ENCODE measurements at places on chromosomes 2 and 18.

GRCh38 chr2:43648994-43649701 is 12.1 kb downstream of the PLEKHH2 start:
- DNase-seq, result no peak

DNA sequence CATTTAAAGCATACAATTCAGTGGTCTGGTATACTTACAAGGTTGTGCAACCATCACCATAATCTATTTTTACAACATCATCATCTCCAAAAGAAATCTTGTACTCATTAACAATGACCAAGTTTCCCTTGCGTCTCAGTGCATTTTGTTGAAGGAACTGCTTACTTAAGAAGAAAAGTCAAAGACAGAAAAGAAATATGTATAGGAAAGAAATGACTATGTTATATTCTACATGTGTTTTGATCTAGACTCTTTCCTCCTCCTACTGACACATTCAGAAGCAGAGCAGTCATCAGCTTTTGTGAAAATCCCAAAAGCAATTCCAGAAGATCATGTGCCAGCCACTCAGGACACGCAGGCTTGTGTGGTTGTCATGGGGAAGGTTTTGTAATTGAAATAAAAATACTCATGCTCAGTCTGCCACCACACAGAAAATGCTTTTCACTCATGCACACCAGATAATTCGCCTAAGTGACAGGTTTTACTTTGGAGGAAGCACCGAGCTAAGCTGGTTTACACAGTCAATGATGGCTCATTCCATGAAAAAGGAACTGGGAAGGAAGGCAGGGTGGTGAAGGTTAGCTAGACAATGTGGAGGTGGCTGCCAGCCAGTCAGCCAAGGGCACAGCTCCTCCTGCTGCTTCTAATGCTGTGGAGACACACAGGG is 158.5 kb upstream of the REV1 start:
- no peak for DNase-seq

- DNase-seq, result no peak
Observed at GRCh38 chr2:43158259-43158880, 68.0 kb downstream of the ZFP36L2 start.

DNA sequence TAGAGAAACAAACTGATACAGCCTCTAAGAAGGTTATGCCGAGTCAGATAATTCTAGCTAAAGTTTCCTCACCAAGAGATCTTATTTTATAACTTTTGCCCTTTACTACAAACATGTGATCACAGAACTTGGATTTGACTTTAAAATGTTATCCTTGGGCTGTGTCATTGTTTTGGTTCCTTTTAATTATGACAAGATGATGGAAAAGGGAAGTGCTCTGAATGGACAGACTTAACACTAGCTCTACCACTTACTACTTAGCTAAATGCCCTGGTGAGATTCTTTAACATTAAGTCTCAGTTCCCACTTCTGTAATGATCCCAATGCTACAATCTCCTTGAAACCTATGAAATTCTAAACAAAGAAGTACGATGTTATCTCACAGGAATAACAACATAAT is 69.9 kb downstream of the RTTN start:
- DNase-seq, result no peak

GRCh38 chr18:77658751-77659448 is 409.3 kb downstream of the GALR1 start:
- DNase-seq, result no peak

GRCh38 chr2:226423498-226423960 is 376.1 kb downstream of the IRS1 start:
- no peak for DNase-seq

DNA sequence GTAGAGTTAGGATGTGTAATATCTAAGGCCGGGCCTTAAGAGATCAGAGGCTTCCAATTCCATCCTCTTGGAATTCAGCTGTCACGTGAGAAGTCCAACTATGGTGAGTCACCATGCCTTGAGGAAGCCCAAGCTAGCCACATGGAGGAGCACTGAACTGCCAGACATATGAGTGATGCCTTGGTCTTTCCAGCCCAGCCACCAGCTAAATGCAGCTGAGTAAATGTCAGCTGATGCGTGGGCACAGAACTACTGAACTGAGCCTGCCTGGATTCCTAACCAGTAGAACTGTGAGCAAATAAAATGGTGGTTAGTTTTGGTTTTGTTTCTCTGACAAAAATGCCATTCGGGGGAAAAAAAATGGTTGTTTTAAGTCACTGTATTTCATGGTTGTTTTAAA is 153.7 kb upstream of the SERTAD2 start:
- DNase-seq, result peak; percentile 87

DNA sequence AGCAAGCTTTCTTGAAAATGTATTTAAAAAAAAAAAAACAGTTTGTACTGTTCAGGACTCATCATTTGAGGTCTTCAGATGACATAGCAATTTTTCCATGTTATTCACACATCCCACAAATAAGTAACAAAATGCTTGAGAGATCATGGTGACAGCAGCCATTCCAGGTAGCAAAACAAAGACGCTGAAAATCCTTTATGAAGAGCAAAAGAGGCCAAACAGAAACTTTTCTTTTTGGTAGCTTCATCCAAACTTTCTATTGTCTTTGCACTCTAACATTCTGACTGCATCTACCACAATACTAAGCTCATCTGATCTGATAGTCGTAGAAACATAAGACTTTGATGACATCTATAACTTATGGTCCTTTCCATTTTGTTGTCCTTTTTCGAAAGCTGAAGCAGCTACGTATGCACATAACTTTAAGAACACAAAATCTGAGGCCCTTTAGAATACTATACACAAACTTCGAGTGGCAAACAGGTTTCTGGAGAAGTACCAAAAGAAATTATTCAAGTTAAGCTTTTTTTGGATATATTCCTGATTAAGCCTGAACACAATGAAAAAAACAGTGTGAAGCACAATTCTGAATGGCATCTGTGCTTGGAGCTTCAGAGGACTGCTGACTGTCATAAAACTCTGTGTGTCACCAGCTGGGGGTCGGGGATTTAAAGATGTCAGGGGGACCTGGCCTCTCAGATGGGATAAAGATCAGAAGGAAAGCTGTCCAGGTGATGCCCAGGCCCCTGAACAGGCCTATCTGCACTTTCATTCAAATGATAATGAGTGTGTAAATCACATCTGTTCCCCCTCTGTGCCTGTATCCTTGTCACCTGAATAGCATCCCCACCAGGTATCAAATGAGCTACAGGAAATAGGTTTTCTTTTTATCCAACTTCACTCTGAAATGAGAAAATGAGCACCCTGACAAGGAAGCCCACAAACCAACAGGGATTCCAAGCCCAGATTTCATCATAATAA is 75.8 kb downstream of the ZEB2 start:
- no peak for DNase-seq

DNA sequence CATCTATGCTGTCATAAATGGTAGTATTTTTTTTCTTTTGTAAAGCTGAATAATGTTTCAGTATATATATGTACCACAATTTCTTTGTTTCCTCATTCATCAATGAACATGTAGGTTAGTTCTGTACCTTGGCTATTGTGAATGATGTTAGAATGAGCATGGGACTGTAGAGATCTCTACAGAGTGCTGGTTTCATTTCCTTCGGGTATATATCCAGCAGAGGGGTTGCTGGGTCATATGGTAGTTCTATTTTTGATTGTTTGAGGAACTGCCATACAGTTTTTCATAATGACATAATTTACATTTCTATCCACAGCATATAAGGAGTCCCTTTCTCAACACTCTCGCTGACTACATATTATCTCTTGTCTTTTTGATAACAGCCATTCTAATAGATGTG is 243.5 kb downstream of the CDH7 start:
- no peak for DNase-seq

- no peak for DNase-seq
Observed at GRCh38 chr2:191790737-191791136, 56.2 kb downstream of the CAVIN2 start.

- peak; percentile 44 for DNase-seq
Observed at GRCh38 chr2:210899131-210899530, 342.7 kb downstream of the CPS1 start.

GRCh38 chr18:74251297-74252038 is 40.3 kb downstream of the CYB5A start:
- DNase-seq, result peak; percentile 9

DNA sequence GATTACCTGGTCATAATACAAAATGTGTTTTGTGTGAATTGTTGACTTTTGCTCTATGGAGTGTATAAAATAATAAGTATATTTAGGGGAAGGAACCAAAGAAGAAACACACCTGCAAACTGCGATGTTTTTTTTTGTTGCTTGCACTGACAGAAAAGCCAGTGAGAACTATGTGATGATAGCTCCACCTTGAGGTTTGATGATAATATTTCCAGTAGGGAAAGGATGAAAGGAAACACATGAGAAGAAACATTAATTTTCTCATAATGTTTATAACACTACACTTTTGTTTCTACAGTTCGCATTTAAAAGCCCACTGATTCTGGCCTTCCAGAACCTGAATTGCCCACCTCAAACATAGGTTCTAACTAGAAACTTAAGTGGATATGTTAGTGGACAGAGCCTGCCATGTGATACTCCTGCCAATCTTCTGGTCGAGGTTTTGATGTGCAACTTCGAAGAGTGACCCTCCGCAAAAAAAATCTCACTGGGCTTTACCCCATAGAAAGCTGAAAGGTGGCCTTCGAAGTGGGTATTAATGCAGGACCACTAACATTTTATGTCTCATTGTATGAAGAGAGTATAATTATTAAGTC is 476.4 kb upstream of the SPHKAP start:
- no peak for DNase-seq

DNA sequence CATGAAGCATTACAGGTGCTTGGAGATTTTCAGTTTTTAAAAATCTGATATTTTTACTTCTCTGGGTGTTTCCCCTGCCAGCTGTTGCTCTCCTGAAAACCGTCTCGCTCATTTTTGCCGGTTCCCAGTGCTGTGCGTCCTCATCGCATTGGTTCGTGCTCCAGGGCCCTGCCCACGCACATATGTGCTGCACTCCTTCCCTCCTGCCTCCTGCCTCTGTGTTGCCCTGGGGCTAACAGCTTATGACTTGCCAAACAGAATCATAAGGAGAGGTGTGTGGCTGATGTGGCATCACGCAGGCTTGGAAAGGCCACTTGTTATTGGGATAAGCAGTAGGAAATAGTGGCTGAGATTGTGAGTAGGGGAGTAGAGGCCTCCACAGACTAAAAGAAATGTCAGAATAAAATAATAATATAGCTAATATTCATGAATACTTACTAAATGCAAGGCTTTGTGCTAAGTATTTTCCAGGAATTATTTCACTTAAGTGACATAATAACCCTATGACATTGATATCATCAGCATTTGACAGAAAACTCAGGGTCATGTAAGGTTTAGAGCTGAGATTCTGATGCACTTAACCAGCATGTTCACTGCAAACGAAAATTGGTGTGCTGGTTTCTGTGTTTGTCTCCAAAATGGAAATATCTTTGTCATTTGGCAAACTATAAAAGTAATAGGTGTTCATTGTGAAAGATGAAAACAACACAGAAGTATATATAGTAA is 53.5 kb downstream of the SLC4A1AP start:
- no peak for DNase-seq

DNA sequence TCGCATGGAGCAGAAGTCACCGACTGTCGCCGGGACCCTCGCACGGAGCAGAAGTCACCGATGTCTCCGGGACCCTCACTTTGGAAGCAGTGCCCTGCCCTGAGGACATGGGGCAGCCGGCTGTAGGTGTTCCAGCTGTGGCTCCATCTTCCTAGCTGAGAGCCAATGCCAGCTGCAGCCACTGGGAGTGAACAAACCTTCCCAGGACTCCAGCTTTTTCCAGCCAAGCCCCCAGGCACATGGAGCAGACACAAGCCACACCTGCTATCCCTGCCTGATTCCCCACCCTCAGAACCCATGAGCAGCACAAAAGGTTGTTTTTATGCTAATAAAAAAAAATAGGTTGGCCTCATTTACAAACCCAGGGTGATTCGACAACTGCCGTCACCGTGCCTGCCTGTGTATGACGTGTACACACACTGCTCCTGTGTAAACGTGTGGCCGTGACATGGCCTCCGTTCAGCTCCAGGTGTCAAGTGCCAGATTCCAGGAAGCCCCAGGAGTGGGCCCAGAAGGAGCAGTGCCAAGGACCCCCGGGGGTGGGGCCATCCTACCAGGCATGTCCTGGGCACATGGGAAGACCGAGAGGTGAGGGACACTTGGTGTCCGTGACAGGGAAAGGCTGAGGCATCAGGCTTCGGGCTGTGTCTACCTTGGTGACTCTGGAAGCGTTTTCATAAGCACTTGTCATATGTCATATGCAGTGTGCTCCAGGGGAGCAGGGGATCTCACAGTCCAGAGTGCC is 91.5 kb downstream of the EIPR1 start:
- DNase-seq, result no peak

DNA sequence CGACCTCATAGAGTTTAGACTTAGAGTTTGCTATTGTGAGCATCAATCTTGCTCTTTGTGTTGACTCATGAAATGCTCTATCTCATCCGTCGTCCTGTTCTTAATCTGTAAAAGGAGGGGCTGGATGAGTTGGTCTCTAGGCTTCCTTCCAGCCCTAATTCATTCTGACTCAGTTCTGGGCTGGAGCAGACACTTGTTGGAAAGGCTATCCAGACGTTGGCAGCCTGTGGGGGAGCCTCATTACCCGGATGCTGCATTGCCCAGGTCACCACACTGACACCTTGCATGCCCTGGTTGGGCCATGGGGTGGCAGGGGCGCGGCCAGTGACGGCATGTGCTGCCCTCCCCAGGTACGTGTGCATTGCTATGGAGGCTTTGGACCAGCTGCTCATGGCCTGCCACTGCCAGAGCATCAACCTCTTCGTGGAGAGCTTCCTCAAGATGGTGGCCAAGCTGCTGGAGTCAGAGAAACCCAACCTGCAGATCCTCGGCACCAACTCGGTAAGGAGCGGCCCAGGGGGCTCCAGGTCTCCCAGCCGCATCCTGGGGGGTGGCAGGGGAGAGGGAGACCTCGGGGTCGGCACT is 61.5 kb downstream of the EFR3B start:
- no peak for DNase-seq

DNA sequence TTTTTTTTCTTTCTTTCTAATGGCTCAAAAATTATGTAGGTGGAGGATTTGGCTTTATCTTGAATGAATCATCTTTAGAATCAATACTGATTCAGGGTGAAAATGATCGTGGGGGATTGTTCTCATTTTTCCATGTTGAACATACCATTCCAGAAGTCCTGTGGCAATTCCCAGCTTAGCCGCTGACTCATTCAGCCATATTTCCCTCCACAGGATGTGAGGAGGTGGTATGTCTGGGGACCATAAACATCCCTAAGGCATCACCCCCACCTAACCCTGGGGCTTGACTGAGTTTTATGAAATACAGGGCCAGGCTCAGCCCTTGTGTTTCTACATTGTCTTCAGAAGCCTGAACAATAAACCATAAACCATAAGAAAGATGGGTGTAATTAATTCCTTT is 92.7 kb upstream of the FN1 start:
- peak; percentile 91 for DNase-seq

- no peak for DNase-seq
Observed at GRCh38 chr18:22408059-22408458, 9.7 kb downstream of the CTAGE1 start.

- no peak for DNase-seq
Observed at GRCh38 chr2:11949732-11950523, 203.5 kb downstream of the LPIN1 start.

DNA sequence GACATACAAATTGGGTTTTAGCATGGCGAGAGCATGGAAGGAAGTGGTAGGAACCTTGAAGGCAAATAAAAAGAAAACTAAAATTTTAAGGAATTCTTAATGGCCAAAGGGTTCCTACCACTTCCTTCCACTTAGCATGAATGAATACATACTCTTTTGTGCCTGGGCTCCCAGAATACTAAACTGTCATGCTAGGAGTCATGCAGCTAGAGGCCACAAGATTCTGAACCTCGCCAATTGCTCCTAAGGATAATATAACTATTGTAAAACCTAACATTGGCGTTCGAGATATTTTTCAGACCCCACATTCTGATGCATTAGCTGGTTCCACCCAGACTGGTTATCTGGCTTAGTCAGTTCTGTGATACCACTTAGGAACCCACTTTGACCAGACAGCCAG is 38.6 kb upstream of the ARHGAP25 start:
- no peak for DNase-seq

All from glomerular endothelial cell (primary cell).